ENCODE measurements at places on chromosomes 2 and 18.

- no peak for DNase-seq
Observed at GRCh38 chr2:234403074-234403473, 93.8 kb downstream of the ARL4C start.

DNA sequence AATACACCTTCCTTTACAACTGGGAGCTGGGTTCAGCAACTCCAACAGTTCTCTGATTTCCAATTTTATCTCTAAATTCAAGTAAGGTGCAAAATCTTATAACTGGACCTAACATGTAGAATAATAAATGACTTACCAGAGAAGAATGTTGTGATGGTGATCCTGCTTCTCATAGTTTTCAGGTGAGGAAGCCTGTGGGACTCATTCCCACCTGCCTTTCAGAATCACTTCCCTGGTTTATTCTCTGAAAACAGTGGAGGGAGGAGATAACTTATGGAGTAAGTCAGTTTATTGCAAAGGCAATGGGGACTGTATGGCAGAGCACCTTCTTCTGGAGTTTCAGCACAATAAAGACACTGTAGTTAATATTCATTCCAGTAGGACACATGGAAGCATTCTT lies 1188.2 kb upstream of the FAM98A start:
- no peak for DNase-seq

DNA sequence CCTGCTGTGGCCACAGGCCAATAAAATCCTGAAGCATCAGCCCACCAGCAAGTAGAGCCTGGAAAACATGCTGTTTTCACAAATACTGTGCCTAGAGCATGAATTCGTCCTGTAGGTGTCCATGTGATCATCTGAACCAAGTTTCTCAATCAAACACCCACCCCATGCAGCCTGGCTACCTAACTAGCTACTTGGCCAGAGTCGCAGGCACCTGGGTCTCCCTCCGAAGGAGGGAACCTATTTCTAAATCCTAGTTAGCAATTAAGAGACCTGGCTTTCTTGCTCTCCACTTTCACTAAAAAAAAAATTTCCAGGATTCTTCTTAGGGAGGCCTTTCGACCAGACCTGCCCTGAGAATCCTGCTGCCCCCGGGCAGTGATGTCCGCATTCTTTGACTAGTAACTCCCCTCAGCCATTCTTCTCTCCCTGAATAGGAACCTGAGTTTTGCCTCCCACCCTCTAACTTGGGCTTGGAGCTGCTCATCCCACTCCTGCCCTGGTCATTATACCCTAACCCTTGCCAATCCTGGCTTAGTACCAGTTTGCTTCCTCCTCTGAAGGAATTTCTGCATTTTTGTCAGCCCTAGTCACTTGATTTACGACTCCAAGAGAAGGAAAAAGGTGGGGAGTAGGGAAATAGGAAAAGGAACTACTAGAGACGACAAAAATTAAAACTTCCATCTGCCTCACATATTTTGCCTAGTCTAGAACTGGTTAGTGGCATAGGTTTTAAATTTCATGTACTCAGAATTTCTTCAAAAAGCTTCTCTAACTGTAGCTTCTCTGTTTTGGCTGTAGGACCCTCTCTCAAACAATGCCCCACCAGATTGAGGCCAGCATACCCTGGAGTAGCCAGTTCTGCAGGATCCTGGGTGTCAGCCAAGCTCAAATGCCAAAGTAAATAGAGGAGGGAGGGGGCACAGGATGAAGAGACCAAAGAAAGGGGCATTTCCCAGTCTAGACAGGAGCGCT lies 25.4 kb upstream of the TANK start:
- no peak for DNase-seq

DNA sequence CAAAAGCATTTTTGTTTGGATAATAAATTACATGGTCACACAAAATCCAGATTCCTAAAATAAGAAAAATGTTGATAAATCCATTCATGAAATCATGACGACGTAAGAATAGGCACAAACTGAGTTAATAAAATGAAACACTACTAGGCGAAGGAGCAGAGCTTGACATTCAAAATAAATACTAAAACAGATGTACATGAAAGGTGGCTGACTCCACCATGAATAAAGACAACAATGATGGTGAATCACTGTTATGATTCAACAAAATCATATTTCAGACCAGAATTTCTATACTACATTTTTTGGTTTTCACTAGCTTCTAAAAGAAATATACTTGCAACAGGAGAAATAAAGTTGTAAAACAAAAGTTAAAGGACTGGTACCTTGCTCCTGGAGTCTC lies 122.0 kb upstream of the RNU4ATAC start:
- no peak for DNase-seq

- DNase-seq, result no peak
Observed at GRCh38 chr2:115294999-115295398, 852.6 kb downstream of the DPP10 start.

- DNase-seq, result no peak
Observed at GRCh38 chr2:119792907-119793312, 33.2 kb downstream of the PTPN4 start.

Data from BJ (cell line).